NCI-H2171 treated with DMSO at 0.1 percent for 48 hours (cell line): ENCODE measurements at places on chromosomes 6 and 20.

GRCh38 chr6:74137911-74138310 lies 441.9 kb downstream of the CD109 start:
- DNase-seq, result no peak

GRCh38 chr20:50012282-50013263 lies 29.8 kb downstream of the SNAI1 start:
- peak; percentile 54 for DNase-seq

- DNase-seq, result no peak
Observed at GRCh38 chr20:41563087-41563486, 55.1 kb downstream of the CHD6 start.

- DNase-seq, result no peak
Observed at GRCh38 chr6:2976571-2977085, 5.3 kb upstream of the SERPINB6 start.

DNA sequence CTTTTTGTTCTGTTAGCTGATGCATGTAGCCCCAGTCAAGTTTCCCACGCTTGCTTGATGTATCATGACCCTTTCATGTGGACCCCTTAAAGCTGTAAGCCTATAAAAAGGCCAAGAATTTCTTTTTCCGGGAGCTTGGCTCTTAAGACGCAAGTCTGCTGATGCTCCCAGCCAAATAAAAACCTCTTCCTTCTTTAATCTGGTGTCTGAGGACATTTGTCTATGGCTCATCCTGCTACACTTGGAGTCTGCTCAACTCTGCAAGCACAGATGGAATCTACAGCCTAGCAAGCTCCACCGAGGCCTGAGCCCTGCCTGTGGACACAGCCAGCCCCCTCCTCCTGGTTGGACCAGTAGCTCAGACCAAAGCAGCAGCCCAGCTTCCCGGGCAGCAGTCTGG lies 3.4 kb downstream of the CST2 start:
- DNase-seq, result no peak

- DNase-seq, result peak; percentile 58
Observed at GRCh38 chr6:80605165-80605989, 498.9 kb downstream of the BCKDHB start.

- no peak for DNase-seq
Observed at GRCh38 chr6:3473773-3474172, 16.9 kb upstream of the SLC22A23 start.

GRCh38 chr20:1664911-1665310 lies 7.3 kb upstream of the SIRPG start:
- DNase-seq, result no peak

DNA sequence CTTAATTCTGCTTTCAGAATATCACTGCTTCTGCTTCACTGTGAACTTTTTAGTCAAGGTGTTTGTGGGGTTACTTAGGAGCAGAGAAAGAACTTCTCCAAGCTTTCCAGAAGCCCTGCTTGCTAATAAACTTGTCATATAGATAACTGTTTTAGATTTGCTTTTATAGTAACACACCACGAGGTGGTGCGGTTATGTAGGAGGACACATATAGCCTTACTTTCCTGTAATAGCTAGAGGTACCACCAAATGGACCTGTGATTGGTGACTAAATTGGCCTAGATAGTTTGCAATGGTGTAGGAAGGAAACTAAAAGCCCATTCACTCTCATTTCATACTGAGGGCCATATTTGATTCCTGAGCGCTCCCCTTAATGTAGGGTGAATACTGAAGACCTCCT lies 52.3 kb upstream of the BCLAF1 start:
- no peak for DNase-seq

DNA sequence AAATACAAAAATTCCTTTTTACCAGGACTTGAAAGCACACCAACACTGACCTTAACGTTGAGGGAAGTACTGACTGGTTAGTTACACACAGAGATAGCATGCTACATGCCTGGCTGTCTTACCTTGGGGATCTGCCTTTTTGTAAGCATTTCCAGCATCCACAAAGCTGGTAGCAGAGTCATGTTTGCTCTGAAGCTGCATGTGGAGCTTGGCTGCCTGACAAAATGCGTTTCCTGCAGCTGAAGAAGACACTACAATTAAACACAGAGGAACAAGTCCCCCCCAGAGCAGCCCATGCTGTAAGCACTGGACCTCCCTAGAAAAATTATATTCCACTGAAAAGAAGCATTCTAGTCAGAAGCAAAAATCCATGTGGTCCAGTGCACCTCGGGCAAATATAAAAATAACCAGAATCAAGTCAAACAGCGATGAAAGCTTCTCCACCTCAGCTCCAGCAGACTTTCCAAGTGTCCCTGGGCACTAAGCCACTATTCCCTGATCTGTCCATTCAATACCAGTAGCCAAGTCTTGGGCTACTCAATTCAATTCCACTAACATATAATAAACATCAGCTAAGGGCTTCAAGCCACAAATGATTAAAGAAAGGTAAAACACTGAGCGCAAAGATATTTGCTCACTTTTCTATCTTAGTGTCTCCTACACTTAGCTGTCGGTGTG lies 24.2 kb downstream of the NAPB start:
- DNase-seq, result no peak

DNA sequence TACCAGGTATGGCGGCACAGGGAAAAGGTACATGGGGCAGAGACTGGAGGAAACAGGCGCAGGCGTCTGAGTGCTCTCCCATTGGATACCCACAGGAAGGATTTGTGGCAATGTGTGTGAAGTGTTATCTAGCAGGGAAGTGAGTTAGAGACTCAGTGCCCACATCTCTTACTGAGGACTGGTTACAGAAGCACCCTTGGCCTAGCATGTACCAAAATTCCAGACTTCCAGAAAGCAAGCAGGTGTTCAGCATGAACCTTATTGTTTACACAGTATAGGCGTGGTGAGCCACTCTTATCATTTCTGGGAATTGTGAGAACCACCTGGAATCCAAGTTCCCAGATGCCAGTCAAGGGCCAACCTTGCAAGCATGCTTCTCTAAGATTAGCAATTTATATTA lies 14.2 kb downstream of the MANBAL start:
- DNase-seq, result peak; percentile 71

- DNase-seq, result no peak
Observed at GRCh38 chr20:3995067-3995748, 20.1 kb downstream of the RNF24 start.
